ENCODE measurements at places on chromosomes 16 and 17.
A peak's percentile ranks its signal among the peaks of the same experiment; 100 is the strongest.

DNA sequence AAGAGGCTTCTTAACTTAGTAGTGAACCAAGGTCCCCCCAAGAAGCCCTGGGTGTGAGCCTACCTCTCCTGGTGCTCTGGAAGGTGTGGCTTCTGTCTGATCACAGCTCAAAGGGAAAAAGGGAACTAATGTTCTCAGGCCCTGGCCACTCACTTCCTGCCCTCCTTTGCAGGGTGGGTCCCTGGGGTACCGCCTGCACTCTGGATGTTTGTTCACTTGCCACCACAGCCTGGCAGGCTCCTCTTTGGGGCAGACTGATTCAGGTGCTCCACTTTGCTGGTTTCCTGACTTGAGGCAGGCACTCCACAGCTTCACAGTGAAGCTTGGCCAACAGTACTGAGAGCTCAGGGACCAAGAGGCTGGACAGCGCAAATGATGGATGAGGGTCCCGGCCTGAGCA lies 5.9 kb upstream of the MYO15A start:
- no peak for DNase-seq

- DNase-seq: no peak
Measured at GRCh38 chr17:14704121-14704520, 403.2 kb downstream of the HS3ST3B1 start.

DNA sequence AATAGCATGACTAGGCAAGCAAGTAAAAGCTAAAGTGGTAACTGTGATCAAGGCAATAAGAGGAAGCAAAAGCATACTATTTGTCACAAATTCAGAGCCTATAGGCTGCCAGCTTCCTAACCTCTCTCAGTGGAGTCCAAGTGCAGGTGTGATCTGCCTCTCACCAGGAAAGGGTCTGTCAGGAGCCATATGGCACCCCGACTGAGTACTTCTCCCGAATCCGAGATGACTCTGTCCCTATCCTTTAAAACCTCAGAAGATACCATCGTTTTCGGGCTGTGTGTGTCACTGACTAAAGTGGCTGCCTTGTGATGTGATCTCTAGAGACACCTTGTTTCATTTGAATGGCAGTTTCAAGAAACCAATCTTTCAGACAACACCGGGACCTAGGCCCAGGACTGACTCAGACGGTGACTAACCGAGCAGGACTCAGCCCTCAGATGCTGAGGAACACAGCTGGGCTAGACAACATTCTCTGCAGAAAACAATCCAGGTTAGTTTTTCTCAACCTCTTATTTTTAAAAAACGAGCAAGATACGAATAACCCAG lies 63.6 kb downstream of the SMG6 start:
- peak; percentile 69 for DNase-seq

DNA sequence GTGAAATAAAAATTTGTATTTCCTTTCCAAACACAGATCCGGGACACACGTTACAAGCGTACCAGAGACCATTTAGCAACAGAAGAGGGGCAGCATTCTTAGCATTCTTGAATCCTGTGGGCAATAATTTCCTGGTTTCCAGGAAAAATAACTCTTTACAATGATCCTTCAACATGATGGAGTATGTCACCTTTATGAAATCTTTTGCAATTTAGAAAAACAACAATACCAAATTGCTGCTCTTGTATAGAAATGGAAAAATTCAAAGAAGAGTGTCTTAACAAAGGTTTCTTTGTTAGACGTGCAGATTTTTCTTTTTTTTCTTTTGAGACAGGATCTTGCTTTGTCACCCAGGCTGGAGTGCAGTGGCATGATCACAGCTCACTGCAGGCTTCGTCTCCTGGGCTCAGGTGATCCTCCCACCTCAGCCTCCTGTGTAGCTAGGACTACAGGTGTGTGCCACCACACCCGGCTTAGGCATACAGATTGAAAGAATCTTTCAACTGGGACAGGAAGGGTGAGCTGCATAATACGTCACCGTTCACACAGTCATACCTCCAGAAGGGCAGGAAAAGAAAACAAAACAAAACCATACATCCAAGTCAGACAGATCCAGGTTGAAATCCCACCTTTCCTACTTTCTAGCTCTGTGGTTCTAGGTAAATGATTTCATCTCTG lies 10.8 kb upstream of the GCSH start:
- DNase-seq: no peak

- DNase-seq: no peak
Measured at GRCh38 chr17:55263569-55264277, 1.0 kb upstream of the HLF start.

DNA sequence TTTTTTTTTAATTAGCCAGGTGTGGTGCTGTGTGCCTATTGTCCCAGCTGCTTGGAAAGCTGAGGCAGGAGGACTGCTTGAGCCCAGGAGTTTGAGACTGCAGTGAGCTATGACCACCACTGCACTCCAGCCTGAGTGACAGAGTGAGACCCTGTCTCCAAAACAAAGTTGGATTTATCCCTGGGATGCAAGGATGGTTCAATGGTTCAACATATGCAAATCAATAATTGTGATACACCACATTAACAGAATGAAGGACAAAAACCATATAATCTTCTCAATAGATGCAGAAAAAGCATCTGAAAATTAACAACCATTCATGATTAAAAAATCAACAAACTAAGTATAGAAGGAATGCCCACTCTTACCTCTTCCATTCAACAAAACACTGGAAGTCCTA lies 33.5 kb downstream of the CDR2 start:
- DNase-seq: no peak

DNA sequence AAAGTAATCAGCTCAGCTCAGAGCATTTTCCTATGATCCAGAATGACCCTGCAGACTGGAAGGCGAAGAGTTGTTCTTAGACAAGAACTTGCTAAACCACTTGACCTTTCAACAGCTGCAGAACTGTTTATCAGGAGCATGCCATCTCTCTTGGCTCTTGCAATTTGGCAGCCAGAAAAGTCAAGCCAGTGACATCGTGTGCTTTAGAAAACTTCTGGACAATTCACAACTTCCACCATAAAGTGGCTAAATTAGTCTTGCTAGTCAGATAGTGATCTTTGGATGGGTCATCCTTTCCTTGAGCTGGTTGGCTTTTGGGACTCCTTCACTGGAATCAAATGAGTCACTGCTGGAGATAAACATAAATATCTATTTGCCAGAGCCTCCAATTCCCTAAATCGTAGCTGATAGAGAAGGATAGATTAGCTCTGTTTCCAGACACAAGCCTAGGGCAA lies 146.5 kb downstream of the MAP2K6 start:
- DNase-seq: no peak

- DNase-seq: no peak
Measured at GRCh38 chr17:205817-206216, 24.4 kb upstream of the DOC2B start.
